ENCODE measurements at places on chromosomes 6 and 20. TPM values are rescaled to one million over a fixed set of nuclear protein-coding genes. Genes with fewer than 3 reads are reported as not detected.
A peak's percentile ranks its signal among the peaks of the same experiment; 100 is the strongest.

DNA sequence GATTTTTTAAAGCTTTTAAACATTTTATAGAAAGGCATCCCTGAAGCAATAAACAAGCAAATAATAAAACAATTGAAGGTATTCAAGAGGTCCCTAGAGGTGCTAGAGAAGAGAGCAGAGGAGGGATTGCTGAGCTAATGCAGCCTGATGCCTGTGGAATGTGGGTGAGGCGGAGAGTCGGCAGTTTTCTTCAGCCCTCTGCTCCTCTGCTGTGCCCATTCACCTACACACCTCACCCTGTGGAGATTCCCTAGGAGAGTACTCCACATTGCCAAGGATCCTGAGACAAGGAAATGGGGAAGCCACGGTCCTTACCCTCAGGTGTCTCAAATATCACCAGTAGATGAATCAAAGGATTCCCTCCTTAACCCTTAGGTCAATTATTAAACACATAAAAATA, 199.8 kb upstream of the POU3F2 start:
- no peak for ATAC-seq

DNA sequence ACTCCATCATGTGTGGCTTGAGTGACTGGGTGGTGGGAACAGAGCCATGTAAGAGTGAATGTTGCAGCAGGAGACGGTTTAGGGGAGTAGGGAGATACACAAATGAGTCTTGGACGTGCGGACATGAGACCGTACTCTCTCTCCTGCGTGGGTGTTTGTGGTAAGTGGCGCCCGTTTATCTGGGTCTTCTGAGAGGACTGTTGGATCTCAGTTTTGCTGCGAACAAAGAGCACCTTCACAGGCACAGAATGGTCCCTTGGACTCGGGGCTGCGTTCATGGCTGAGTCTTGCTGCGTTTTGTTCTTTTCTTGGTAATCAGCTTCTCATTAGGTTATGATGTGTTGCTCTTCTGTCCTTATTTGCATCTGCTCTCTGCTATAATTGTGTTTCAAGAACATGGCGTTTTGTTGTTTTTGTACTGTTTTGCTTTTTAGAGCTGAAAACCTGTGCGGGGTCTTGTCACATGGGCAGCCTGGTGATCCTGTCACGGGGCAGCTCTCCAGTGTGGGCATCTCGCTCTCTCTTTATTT, 28.5 kb downstream of the STK35 start:
- ATAC-seq: peak; percentile 86

- ATAC-seq: no peak
These were observed 11.3 kb downstream of the FAM217A start for GRCh38 chr6:4067673-4068072.

- no peak for ATAC-seq
These were observed 391.8 kb upstream of the SOX4 start for GRCh38 chr6:21201637-21202350.

GRCh38 chr6:89122625-89123024, 4.8 kb upstream of the SRSF12 start:
- ATAC-seq: peak; percentile 52

The NKX2-4 gene
- not detected for total RNA-seq

The CDSN gene
- not detected for total RNA-seq
